ENCODE measurements at places on chromosomes 7 and 10.
A peak's percentile ranks its signal among the peaks of the same experiment; 100 is the strongest.

DNA sequence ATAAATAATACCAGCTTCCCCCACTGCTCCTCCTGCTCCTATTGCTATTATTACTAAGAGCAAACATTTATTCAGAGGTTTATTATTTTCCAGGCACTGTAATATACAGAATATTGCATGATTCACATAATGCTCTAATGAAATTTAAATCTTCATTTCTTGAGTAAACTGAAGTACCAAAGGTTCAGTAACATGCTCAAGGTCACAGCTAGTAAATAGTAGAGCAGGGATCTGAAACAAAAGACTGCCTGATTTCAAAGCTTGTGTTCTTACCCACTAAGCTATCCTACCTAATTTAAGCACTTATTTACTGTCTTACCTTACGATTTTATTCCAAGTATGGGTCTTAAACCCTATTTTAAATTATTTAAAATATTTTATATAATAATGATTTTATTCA, 126.2 kb downstream of the SNX13 start:
- DNase-seq, result no peak

DNA sequence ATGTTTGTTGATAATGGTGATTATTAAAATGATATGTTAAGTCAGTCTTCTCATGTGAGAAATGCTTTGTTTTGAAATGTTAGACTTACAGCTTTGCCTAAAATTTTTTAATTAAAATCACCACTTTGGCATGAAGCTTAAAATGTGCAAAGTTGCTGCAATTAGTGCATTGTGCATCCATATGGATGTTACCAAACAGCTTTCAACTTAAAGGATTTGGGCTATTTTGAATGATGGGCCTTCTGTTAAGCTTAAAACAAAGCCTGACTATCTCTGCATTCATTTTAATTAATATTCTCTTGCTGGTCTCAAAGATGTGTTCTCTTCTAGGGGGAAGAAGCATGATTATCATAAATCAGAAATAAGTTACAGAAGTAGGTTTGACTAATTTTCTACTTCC, 64.6 kb upstream of the FZD1 start:
- DNase-seq, result no peak

- DNase-seq, result no peak
Measured at GRCh38 chr7:112876877-112877276, 86.7 kb upstream of the TMEM168 start.

- no peak for DNase-seq
Measured at GRCh38 chr7:155981703-155982102, 169.4 kb upstream of the SHH start.

DNA sequence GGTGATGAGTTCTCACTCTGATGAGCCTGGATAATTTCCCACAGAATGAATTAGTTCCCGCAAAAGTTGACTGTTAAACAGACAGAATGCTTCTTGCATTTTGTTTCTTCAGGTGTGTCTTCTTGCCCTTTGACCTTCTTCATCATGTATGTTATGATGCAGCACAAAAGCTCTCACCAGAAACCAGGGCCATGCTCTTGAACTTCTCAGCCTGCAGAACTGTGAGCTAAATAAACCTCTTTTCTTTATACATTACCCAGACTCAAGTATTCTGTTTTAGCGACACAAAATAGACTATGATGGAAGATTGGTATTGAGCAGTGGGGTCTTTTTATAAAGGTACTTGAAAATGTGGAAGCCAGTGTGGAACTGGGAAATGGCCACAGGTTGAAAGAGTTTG, 95.2 kb upstream of the TNS3 start:
- no peak for DNase-seq

DNA sequence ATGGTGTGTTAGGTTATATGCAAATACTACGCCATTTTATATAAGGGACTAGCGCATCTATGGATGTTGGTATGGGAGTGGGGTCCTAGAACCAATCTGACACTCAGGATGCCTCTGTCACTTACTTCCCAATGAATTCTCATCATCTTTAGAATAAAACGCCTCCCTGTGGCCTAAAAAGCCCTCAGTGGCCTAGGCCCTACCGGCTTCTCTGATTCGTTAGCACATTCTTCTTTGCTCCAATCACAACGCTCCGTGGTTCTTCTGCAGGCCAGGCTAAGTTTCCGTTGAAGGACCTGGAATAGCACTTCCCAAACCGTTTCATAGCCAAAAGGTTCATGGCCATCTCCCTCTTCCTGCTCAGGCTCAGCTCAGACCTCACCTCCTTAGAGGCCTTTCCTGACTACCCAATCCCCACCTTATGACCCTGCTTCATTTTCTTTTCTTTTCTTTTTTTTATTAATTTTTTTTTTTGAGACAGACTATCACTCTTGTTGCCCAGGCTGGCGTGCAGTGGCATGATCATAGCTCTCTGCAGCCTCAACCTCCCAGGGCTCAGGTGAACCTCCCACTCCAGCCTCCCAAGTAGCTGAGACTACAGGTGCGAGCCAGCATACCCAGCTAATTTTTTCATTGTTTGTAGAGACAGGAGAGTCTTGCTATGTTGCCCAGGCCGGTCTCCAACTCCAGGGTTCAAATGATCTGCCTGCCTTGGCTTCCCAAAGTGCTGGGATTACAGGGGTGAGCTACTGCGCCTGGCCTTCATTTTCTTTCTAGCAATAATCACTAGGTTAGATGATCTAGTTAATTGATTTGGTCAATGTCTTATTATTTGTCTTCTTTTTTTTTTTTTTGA, 24.5 kb upstream of the YWHAG start:
- DNase-seq, result no peak

- DNase-seq, result no peak
Measured at GRCh38 chr7:71783779-71784178, 628.4 kb downstream of the CALN1 start.

- DNase-seq, result no peak
Measured at GRCh38 chr7:39810204-39810642, 139.8 kb upstream of the CDK13 start.

DNA sequence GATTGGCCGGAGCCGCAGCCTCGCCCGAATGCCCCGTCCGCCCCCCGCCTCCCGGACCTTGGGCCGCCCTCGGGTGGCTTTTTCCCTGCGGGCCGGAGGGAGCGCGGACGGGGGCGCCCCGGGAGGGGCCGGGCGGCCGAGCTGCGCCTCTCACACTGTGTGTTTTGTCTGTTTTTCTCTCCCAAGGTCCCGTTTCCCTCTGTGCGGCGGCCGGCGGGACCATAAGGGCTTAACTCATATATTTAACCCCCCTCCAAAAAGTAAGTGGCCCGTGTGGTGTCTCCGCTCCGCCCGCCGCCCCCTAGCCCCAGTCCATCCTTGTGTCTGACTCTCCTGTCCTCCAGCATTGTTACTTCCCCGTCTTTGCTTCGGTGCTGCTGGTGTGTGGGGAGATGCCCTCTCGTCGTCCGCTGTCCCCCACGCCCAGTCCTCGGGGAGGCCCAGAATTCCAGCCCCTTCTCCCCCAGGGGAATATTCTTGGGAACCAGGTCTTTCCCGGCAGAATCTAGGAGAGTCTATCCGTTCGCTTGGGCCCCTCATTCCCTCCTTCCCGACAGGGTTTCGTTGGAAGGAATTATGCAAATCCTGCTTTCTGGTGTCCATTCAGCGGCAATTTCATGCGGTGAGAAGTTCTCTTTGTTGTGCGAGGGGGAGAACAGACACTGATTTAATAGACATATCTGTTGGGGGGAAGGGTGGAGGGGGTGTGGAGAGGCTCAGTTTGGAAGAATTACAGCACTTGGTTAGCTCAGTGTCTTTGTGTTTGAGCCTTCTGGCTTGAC, 1.3 kb downstream of the LCOR start:
- no peak for DNase-seq

- no peak for DNase-seq
Measured at GRCh38 chr7:112868609-112869008, 78.4 kb upstream of the TMEM168 start.

DNA sequence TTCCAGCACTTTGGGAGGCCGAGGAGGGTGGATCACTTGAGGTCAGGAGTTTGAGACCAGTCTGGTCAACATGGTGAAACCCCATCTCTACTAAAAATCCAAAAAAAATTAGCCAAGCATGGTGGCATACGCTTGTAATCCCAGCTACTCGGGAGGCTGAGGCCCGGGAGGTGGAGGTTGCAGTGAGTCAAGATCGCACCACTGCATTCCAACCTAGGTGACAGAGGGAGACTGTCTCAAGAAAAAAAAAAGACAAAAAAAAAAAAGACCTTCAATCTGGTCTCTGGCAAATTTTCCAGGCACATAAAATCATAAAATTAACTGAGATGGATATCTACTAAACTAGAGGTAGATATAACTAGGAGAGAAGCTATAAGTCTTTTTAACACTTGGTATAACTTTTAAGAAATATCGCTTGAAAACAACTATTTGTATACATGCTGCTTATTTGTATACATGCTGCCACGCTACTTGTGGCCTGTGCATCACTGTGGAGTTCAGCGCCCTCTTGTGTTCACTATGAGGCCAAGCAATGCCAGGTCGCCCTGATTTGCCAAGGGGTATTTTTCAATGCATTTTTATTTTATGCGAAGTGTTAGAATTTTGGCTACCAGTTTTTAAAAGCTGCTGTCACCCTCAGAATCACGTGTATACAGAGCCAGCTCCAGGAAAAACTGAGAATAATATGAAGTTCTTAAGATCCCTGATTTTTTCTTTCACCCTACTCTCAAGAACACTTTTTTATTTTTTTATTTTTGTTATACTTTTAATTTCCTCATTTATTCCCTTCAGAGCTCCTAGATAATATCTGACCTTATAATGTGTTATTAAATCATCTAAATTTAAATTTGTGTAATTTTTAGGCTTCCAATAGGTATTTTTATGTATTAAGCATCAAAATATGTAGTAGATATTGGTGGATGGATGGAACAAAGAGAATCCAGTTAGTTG, 26.7 kb downstream of the CYCS start:
- peak; percentile 27 for DNase-seq

GRCh38 chr7:37201876-37202198, 246.8 kb downstream of the ELMO1 start:
- no peak for DNase-seq

GRCh38 chr10:43257347-43258210, 9.3 kb downstream of the RASGEF1A start:
- no peak for DNase-seq

DNA sequence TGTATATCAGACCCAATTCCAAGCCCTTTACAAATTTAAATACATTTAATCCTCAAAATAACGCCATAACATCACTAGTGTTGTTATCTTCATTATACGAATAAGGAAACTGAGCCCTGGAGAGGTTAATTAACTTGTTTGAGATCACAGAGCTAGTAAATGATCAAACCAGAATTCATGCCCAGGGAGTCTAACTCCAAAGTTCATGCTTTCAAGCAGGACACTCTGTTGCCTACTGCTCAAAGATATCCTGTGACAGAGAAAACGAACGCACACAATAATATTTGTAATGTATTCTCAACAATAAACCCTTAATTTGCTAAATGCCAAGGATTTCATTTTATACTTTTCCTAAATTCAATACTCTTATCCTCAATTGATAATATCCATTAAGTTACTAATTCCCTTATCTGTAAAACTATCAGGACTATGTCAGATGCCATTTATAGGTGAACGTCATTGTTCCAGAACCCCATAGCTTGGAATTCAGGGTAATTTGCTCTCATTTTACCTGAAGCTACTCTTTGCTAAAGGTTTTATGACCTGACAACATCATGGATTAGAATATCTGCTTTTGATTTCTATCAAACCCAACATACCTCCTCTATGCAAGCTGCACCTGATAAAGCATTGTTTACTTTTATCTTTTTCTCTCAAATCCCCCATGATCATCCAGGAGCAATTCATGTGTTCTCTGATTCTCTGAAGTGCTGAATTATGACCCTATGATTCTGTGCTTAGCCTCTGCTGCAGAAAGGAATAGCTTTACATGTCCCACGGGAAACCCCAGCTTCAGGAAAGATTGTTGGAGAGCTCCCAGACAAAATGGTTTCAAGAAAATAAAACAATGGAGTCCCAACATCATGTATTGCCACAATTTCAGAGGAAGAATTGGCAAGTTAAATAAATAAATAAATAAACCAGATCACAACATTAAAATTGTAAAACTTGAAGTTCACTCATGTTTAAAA, 150.2 kb upstream of the CDK1 start:
- DNase-seq, result no peak

GRCh38 chr7:87356448-87356847, 11.0 kb downstream of the CROT start:
- no peak for DNase-seq

DNA sequence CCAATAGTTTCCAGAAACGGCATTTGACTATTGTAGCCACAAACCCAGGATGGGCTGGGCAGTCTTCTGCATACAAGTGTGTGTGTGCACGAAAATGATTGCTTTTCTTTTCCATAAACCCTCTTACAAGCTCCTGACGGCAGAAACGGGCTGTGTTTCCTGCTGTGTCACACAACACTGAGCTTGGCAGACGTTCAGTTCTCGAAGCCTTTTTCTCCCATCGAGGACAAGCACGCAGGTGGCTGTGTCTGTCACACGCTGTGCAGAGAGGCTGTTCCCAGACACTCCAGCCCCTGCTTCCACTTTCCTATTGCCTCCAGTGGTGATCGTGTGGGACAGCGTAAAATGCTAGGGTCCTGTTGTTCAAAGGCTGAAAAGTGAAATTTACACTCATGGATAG, 32.1 kb downstream of the RBAK start:
- no peak for DNase-seq

DNA sequence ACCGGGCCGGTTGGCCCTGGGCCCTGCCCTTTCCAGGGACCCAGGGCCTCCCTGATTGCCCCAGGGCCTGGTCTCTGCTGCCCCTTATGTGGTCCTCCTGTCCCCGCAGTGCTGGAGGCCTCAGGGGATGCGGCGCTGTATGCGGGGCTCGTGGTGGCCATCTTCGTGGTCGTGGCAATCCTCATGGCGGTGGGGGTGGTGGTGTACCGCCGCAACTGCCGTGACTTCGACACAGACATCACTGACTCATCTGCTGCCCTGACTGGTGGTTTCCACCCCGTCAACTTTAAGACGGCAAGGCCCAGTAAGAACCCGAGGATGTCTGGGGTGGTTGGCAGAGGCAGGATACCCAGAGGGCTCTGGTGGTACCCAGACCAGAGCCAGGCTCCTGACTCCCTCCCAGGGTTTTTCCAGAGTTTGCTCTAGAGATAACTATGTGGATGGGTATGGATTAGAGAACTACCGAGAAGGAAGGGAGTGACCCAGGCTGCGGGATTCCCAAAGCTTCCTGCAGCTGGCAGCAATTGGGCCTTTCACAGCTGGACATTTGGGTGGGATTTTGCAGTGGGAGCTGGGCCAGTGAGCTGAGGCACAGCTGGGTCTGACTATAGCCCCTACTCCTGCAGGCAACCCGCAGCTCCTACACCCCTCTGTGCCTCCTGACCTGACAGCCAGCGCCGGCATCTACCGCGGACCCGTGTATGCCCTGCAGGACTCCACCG, 28.1 kb upstream of the SLC29A3 start:
- DNase-seq, result no peak

GRCh38 chr10:63478564-63478963, 12.8 kb upstream of the JMJD1C start:
- DNase-seq, result no peak

DNA sequence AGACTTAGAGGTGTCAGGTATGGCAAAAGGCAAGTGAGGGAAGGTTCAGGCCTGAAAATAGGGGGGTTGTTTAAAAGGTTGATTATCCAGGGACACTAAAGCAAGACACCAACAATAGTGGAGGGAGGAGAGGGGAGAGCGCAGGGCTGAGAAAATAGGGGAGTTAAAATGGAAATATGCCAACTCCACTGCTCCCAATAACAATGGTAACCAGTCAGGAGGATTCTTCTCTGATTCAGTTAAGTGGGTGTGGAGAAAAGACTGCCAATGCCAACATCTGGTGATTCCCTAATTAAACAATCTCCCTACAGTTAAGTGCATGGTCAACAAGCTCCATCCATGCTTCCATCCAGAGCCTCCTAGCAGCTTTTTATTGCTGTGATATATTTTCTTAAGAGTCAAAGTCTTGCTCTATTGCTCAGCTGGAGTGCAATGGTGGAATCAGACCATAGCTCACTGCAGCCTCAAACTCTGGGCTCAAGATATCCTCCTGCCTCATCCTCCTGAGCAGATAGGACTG, 183.3 kb downstream of the JAZF1 start:
- DNase-seq, result no peak
